Activated naive CD4-positive, alpha-beta T cell treated with anti-CD3 and anti-CD28 coated beads, Interleukin-2, amount 50 U/mL, for 16 hours (primary cell): ENCODE measurements at places on chromosomes 2 and 18.

GRCh38 chr2:219987830-219988229, 360.4 kb downstream of the SLC4A3 start:
- no peak for DNase-seq

GRCh38 chr2:152335016-152335725, at the start of gene FMNL2:
Gene FMNL2, plus strand, starts transcription at chr2:152335174.
- DNase-seq = peak; percentile 46

- no peak for DNase-seq
Measured at GRCh38 chr2:57892920-57893319, 153.7 kb upstream of the VRK2 start.

- DNase-seq = no peak
Measured at GRCh38 chr2:66344087-66344663, 90.8 kb upstream of the MEIS1 start.

DNA sequence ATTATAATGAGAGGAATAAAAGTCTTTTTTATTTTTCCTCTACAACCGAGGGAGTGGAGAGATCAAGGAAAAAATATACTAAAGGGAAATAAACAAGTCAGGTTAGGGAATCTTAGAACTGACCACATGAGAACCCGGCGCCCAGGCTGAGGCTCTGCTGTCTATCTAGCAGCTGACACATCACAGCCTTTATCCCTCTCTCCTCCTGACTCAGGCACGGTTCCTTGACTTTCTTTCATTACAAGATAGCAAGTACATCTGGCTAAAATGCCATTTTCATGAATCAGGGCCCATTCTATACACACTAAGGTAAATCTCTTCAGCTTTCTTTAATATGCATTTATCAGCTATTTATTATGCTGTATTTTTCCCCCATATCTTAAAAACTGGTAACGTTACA, 296.0 kb downstream of the TMX3 start:
- no peak for DNase-seq

GRCh38 chr18:50793641-50794565, 25.9 kb downstream of the MRO start:
- DNase-seq = no peak

- DNase-seq = no peak
Measured at GRCh38 chr18:77079954-77080682, 52.5 kb downstream of the MBP start.

DNA sequence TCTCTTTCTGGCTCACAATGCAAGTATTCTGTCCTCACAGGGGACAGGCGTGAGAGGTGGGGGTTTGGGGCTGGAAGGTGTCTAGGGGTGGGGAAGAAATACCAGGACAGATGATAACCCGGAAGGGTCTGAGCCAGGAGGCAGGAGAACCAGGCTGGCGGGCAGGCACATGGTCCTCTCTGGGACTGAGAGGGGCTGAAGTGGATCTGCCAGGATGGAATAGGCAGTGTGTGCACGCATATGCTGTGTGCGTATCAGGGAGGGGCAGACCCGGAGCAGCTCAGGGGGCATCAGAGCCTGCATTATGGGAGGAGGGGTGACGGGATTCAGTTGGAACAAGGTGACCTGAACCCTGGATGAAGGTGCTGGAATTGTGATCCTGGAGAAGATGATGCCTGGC, 157.3 kb downstream of the DYSF start:
- no peak for DNase-seq

GRCh38 chr2:232696609-232697058, 497 bp upstream of the GIGYF2 start:
- no peak for DNase-seq

DNA sequence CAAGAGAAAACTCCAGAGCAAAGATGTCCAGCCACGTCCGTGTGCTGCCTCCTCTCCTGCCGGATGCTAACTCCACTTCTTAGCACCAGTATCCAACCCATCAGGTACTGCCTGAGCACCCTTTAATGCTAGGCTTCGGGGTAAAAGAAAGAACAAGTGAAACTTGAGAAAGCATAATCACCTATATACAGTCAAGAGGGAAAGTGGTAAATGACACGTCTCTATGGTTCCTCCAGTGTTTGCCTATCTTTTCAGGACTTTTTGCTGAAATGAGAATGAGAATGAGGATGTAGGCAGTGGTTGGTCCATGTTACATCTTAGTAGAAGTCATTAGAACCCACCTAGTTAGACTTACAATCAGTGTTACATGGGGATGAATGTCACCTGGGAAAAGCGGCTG, 47.9 kb downstream of the EPHA4 start:
- DNase-seq = no peak

DNA sequence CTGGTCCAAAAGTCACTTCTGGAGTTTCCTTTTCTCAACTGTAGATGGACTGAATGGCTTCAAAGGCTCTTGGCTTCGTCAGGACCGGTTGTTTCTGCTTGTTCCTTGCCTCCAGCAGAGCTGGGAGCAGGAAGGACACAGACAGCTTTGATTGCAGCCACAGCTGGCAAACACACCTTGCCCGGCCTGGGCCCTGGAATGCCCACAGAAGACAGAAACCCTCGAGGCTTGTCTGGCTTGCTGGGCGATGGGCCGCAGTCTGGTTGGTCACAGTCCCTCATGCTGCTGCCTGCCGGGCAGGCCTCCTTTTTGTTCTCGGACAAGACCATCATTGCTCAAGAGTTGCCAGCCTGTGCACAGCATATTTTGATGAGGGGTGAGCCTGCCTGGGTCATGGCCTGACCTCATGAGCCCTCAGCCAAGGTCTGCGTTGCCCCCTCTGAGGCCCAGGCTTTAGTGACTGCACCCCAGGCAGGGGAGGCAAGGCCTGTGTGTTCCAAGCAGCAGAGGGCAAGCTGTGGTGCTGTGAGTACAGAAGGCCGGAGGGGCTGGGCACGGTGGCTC, 37.8 kb downstream of the ATP6V1C2 start:
- DNase-seq = no peak

GRCh38 chr2:144268036-144268678, 251.8 kb downstream of the ZEB2 start:
- no peak for DNase-seq

DNA sequence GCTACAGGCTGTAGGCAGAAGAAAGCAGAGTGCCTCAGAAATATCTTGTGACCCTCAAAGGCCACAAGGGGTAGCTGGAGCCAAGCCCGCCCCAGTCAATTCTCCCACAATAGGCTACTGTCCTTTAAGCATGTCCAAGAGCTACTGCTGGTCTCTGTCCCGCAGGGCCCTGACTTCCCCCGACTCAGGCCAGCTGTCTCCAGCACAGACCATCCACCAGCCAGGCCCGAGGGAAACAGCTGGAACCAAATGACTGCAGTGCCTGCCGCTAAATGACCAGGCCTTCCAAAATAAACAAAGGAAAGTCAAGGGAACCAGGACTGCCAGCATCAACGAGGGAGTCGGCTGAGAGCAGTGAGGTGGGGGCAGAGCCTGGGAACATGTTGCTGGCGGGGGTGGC, 36.7 kb downstream of the MCFD2 start:
- no peak for DNase-seq

DNA sequence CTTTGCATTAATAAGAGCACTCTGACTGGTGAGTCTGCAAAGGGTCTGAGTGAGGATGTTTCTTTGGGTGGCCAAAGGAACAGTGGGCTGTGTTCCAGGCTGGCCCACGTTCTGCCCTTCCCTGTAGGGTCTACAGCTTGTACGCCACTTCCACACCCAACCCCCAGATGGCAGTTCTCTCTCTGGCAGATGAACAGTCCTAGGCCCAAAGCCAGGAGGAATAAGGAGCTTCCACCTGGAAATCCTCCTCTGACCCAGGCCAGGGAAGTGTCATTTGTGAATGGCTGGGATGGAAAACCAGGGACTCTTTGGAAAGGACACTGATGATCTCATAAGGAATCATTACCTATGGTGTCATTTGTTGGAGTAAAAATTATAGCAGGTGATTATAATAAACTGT, 6.6 kb downstream of the OTOF start:
- no peak for DNase-seq

- DNase-seq = no peak
Measured at GRCh38 chr2:234994438-234995321, 42.9 kb downstream of the SH3BP4 start.

GRCh38 chr2:152499896-152500735, 165.1 kb downstream of the FMNL2 start:
- no peak for DNase-seq

GRCh38 chr2:219571311-219572236, at the start of gene OBSL1:
Gene OBSL1, minus strand, starts transcription at chr2:219571539. Its CDS starts 307 bp downstream, at chr2:219571232.
- no peak for DNase-seq

- DNase-seq = no peak
Measured at GRCh38 chr2:35708411-35708923, 647.1 kb upstream of the CRIM1 start.

DNA sequence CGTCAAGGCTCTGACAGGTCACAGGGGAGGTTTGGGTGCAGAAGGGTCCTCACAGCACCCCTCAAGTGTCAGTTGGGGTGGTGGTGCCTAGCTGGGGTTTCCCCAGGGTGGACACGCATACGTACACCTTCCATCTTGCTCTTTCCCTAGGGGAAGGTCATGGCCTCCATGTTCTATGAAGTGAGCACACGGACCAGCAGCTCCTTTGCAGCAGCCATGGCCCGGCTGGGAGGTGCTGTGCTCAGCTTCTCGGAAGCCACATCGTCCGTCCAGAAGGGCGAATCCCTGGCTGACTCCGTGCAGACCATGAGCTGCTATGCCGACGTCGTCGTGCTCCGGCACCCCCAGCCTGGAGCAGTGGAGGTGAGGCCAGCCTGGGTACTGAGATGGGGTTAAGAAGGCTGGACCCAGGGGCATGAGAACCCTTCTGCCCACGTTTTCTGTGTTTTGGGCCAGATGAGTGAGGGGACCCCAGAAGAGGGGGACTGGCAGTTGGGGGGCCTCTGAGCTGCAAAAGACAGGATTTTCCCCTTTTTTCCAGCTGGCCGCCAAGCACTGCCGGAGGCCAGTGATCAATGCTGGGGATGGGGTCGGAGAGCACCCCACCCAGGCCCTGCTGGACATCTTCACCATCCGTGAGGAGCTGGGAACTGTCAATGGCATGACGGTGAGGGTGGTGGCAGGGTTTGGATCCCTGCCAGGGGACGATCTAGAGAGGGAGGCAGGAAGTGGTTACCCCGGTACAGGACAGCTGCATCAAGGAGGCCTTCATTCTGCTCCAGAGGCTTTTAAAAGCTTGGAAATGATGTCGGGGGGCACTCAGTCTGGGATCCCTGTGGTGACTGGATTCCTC, 20.9 kb downstream of the SLC30A3 start:
- no peak for DNase-seq

- no peak for DNase-seq
Measured at GRCh38 chr2:15259356-15259756, 301.8 kb downstream of the NBAS start.

DNA sequence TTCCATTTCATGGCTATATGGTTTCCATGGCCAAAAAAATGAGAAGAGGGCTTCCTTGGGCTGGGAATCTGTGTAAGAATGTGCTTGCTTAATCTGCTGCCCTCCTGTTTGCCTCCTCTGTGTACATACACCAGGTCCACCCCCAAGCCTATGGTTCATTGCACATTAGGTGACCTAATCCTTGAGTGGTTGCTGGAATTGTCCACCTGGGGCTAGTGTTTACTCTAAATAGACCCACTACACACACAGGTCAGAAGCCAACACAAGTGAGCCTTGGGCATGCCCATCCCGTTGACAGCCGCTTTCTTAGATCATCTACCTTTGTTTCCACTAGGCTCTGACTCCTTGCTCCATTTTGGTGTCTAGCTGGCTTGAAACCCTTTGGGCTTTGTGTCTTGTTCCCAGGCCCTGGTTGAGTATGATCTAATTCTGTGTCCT, 59.2 kb upstream of the ATL2 start:
- no peak for DNase-seq

- no peak for DNase-seq
Measured at GRCh38 chr2:212905640-212906201, 245.7 kb downstream of the IKZF2 start.

DNA sequence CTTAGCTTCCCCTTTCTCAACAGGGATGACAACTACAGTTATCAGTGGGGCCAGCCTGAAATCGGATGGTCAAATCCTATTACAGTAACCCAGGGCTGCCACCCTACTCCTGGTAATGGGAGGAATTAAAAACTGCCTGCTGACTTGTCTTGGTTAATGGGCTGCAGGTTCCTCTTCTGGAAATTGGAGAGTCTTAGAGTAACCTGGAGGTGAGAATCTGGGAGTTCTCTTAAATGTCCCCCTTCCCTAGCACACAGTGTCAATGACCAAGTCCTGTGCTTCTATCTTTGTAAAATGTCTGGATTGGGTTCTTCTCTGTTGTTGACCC, 113.1 kb downstream of the DDX1 start:
- no peak for DNase-seq

- no peak for DNase-seq
Measured at GRCh38 chr2:177604271-177605065, 211.9 kb downstream of the AGPS start.

GRCh38 chr2:19476327-19476726, 117.9 kb upstream of the OSR1 start:
- DNase-seq = no peak

GRCh38 chr2:215429424-215429823, 6.4 kb downstream of the FN1 start:
- no peak for DNase-seq

GRCh38 chr2:218644721-218645120, 14.7 kb downstream of the ZNF142 start:
- no peak for DNase-seq

- no peak for DNase-seq
Measured at GRCh38 chr2:168169097-168169745, 78.2 kb downstream of the STK39 start.

DNA sequence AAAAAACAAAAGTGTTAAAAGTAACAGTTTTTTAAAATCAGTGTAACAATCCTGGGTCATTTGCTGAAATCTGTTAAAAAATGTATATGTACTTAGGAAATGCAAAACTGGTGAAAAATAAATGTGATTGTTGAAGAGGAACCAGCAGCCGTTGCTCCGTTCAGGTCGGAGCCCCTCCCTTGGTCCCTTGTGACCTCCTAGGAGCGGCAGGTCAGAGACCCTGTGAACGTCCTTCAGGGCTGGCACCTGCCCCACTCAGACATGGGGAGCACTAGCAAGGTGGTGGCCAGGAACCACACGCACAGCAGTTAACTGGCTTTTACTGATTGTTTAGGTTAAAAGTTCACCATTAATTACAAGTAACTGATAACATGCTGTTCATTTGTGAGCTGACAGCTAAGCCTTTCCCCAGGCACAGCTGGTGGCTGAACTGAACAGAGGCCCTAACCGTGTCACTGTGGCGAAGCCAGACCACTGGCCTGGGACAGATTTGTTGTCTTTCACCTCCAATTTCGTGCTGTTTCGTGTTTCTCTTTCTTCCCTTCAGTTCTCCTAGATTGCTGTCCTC, 159.2 kb upstream of the ALKAL2 start:
- no peak for DNase-seq

- no peak for DNase-seq
Measured at GRCh38 chr2:26076001-26076587, 42.2 kb downstream of the RAB10 start.

DNA sequence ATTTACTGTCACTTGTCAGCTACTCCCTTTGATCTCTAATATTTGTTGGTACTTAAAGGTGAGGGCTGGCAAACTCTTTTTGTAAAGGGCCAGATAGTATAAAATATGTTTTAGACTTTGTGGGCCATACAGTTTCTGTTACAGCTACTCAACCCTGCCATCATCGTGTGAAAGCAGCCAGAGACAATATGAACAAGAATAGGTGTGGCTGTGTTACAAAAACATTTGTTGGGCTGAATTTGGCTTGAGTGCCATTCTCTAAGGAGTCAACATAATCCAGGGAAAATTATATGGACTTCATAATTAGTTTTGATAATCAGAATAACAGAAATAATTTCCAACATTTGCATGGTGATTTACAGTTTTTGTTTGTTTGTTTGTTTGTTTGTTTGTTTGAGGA, 190.6 kb downstream of the LTBP1 start:
- DNase-seq = no peak

- DNase-seq = no peak
Measured at GRCh38 chr18:63705401-63705800, 2.6 kb downstream of the SERPINB11 start.

- no peak for DNase-seq
Measured at GRCh38 chr2:75528221-75528977, 32.3 kb downstream of the EVA1A start.
